ENCODE measurements at places on chromosomes 13 and 19.

DNA sequence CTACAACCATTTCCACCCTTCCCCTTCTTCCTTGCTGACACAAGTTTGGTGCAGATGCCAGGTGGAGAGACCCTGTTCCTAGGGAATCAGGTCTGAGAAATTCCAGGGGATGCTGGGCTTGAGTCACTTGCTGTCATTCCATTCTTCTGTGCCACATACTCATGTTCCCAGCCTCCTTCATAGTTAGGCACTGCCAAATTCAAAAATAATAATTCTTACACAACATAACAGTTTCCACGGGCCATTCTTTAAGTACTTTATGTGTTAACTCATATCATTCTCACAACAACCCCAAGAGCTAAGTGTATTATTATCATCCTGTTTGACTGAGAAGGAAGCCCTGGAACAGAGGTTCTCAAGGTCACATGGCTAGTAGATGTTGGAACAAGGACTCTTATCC is 27.1 kb upstream of the POMP start:
- DNase-seq: no peak

DNA sequence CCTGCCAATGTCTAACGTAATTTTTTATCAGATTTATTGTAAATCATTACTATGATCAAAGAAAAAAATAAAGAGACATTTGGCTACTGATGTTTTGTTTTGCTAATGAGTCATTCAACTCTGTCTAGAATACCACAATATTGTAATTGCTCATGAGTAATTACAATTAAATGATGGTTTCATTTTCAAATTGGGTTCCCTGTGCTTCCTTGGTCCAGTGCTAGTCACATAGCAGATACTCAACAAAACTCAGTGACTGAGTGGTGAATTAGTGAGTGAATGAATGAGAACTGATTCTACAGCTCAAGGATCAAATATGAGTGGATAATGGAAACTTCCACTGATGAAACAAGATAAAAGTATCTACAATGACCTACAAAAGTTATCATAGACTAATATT is 304.7 kb downstream of the POU4F1 start:
- no peak for DNase-seq

DNA sequence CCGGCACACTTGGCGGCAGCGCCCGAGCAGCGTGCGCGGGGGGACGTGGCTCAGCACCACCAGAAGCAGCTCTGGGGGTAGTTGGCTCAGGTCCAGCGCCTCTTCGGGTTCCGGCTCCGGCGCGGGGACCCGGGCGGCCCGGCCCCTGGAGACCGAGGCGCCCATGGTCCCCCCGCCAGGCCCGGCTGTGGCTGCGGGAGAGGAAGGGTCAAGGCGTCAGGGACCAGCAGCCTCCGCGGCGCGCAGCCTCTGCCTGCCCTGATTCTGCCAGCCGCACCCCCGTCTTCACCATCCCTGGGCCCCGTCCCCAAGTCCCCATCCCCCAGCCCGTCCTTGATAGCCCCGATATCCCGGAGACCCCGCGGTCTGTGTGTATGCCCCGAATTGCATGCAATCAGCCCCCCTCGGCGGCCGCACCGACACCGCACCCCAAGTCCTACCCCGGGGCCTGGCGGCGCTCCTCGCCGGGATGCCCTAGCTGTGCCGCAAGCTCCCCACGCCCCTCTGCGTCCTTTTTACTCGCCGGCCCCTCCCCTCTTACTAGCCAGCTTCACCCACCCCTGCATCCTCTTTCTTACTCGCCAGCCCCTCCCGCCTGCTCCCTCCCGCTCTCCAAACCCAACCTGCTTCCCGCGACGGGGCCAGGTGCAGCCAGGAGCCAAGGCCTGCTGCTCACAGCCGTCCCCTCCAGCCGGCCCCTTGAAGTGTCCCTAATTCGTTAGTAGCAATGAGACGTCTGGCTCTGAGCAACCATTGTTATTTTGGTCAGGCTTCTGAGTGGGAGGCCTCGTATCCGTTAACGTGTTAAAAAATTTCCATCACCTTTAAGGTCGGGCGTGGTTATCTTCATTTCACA is at the start of gene FBXO27:
TSS of gene FBXO27 (minus strand) at position 487 of the 856 bp plus-strand sequence. CDS start at position 165, 322 bp downstream.
- DNase-seq: peak; percentile 7

GRCh38 chr19:24140099-24140498 is 53.1 kb downstream of the ZNF254 start:
- no peak for DNase-seq

DNA sequence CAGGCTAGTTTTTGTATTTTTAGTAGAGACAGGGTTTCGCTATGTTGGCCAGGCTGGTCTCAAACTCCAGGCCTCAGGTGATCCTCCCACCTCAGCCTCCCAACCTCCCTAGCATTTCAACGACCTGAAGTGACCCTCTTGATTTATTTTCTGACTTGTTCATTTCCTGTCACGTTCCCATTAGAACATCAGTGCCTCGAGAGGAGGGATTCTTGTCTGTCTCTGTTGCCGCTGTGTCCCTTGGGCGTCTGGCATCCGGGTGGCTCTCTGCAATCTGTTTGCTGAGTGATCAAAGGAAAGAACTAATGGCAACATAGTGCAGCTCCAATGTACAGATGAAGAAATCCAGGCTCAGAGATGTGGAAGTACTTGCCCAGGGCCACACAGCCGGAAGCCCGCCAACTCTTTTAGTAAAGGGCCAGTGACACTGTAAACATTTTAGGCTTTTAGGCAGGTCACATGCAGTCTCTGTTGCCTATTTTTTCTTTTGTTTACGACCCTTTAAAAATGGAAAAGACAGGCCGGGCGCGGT is 47.5 kb downstream of the NFIC start:
- DNase-seq: no peak

- no peak for DNase-seq
These were observed 205.1 kb downstream of the NUFIP1 start for GRCh38 chr13:44783994-44784707.

DNA sequence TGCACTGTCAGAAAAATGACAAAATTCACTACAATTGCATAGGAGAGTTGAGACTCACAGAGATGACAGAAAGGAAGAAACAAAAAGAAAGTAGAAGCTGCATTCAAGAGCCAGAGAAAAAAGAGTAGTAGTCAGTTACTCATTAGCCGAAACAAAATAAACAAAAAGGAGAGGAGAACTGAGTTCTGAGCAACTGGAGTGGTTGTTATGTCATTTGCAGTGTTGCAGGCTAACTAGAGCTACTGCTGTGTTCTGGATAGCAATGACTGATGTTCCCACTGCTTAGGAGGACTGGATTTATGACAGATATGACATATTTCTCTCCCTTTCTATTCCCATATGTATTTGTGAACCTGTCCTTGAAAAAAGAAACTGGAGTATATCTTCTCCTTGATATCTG is 482.6 kb downstream of the RFC3 start:
- DNase-seq: no peak

DNA sequence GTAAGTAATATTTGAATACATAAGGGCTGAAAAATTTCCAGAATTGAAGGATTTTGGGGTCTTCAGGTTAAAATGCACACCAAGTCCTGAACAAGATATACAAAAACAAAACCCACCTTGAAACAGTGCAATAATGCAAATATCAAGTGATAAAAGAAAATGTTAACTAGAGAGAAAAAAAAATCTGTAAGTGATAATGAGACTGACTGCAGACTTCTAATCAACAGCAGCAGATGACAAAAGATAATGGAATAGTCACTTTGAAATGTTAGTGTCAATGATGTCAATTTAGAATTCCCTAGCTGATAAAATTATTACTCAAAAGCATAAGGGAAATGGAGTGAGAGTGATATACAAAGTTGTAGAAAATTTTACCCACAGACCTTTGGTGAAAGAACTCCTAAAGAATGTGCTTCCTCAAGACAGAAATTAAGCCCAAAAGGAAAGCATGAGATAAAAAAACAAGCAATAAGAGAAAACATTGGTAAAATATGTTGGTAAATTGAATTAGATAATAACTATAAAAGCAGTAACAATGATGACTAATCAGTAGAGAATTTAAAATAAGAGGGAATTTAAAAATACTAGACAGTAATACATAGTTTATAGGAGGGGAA is 12.4 kb upstream of the DGKH start:
- no peak for DNase-seq

- no peak for DNase-seq
These were observed 1.9 kb downstream of the GNG14 start for GRCh38 chr19:12689581-12690216.

DNA sequence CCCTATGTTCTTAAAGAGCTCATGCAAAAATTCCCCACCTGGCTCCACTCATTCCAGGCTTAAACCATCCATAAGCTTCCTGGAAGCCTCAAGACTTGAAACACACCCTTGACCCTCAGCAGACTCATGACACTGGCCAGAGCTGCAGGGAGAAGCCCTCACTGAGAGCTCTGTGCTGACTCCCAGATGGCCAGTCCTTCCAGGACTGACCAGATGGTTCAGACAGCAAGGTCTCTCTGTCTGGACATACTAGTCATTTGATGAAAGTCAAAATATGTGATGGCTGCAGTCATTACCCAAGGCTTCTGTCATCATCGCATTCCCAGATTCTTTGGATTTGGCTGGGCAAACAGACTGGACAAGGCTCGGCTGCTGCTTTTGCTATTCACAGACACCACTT is 397.4 kb downstream of the FOXO1 start:
- DNase-seq: no peak

DNA sequence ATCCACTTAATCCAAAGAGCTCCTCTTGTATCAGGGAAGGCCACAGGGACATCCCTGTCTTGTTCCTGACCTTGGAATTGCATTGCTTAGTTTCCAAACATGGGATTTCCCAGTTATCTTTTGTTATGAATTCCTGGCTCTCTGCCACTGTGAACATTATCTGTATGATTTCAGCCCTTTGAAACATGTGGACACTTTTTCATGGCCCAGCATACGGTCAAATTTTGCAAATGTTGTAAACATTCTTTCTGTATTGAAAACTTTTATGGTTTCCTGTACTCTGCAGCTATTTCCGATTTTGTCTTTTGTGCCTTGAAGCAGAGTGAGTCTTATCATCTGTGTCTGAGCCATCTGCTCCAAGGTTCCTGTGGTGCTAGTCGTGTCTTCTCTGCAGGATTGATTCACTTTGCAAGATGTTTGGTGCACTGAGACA is 4.5 kb upstream of the CFAP97D2 start:
- no peak for DNase-seq

- DNase-seq: no peak
These were observed 4.4 kb upstream of the TBC1D4 start for GRCh38 chr13:75486146-75487062.

GRCh38 chr13:30362869-30363268 is 55.5 kb upstream of the KATNAL1 start:
- DNase-seq: no peak

GRCh38 chr13:74683411-74683810 is 549.2 kb upstream of the KLF12 start:
- DNase-seq: no peak

GRCh38 chr19:32022731-32023563 is 322.5 kb upstream of the ZNF507 start:
- DNase-seq: peak; percentile 81

- DNase-seq: no peak
These were observed 4.6 kb downstream of the EPN1 start for GRCh38 chr19:55679343-55680257.

- DNase-seq: no peak
These were observed 46.2 kb downstream of the CEBPG start for GRCh38 chr19:33419788-33420130.

- DNase-seq: no peak
These were observed 82.9 kb upstream of the SOX21 start for GRCh38 chr13:94795292-94795691.

DNA sequence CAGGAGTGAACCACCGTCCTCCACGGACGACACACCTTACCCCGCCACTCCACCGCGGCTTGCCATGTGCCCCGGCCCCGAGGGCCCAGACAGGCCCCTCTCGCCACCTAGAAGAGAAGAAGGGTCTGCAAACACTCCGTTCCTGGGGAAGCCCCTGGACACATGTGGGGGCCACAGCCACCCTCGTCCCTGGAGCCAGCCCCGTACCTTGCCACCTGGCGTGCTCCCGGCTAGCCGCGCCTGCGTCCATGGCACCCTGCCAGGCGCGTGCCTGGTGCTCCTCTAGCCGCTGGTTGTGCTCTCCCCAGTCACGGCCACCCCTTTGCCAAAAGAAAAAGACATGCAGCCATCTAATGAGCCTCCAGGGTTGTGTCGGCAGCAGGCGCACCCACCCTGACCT is 19.9 kb upstream of the TINCR start:
- no peak for DNase-seq

- DNase-seq: peak; percentile 74
These were observed 7.0 kb downstream of the ARMC6 start for GRCh38 chr19:19040417-19040816.

DNA sequence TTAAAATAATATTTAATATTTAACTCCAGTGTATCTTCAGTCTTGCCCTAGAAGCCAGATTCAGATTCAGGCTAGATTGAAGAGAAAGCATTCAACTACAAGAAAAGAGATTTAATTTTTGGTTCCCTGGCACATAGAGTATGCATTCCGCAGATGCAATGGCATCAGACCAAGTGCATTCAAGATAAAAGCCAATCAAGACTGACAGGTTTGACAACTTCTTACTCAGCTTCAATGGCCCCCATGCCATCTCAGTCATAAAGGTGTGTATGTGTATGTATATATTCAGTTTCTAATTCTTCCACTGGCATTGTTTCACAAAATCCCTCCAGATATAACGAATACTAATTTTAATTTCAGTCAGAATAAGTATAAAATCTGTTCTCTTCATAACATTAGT is 650.8 kb upstream of the GPC6 start:
- no peak for DNase-seq

GRCh38 chr19:13975870-13976269 is 23.6 kb downstream of the DCAF15 start:
- no peak for DNase-seq

- peak; percentile 34 for DNase-seq
These were observed 117.9 kb downstream of the STOML3 start for GRCh38 chr13:38872693-38873092.

GRCh38 chr19:49801966-49802661 is 11.0 kb downstream of the FUZ start:
- peak; percentile 86 for DNase-seq

GRCh38 chr13:76967031-76967430 is 18.7 kb downstream of the ACOD1 start:
- DNase-seq: no peak

DNA sequence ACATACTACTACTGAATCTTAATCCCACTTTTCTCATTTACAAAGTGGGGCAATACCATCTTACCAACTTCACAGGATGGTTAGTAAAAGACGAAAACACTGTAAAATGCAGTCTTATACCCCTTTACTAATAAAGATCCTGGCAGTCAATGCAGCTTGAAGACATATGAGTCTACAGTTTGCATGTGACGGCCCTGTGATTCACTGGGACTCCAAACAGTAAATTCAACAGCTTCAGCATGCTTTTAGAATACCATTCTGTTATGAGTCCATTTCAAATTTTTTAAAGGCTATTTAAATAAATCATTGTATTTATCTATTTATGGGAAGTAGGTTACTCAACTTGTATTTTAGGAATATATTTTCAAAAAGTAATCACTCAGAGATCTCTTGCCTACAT is 629.1 kb downstream of the LIG4 start:
- no peak for DNase-seq

DNA sequence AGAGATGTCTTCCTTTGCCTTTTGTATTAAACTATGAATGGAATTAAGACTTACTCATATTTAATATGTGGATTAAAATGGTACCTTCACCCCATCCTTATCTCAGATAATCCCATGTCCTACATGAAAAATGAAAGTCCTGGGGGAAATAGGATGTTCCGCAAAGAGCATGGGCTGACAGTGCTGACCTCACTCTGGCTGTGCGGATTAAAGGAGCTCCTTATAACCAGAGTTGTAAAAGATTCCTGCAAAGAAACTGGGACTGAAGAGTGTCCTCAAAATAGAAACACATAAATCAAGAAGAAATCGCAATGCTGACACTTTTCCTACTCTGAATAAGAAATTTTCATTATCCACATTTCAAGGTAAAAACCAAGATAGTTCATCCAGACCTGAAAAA is 384.5 kb downstream of the LIG4 start:
- no peak for DNase-seq

Data from right lung (tissue), 10 donors.